Suprapubic skin (tissue), 4 donors: ENCODE measurements at places on chromosomes 3 and 15.

DNA sequence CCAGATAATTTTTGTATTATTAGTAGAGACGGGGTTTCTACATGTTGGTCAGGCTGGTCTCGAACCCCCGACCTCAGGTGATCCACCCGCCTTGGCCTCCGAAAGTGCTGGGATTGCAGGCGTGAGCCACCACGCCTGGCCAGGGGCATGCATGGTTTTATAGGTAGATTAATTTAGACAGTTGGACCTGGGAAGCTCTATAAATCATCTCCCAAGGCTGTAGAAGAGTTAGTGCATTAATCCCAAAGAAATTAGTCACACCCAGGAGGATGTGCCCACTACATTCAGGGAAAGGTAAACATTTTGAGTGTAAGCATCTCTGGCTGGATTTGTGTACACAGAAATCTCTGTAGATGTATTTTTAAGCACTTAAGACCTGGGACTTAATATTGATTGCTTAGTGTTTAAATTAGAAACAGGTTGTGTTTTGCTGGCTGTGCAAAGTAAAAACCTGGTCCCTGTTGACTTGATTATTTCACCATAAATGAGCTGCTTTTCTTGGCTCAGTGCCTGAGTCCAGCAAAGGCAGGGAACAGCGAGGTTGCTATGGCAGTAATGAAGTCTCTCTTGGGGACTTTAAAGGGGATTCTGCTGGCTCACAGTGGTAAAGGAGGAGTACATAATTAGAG lies 19.2 kb downstream of the EXOSC7 start:
- no peak for DNase-seq

GRCh38 chr3:30122359-30122758 lies 484.0 kb upstream of the TGFBR2 start:
- no peak for DNase-seq

DNA sequence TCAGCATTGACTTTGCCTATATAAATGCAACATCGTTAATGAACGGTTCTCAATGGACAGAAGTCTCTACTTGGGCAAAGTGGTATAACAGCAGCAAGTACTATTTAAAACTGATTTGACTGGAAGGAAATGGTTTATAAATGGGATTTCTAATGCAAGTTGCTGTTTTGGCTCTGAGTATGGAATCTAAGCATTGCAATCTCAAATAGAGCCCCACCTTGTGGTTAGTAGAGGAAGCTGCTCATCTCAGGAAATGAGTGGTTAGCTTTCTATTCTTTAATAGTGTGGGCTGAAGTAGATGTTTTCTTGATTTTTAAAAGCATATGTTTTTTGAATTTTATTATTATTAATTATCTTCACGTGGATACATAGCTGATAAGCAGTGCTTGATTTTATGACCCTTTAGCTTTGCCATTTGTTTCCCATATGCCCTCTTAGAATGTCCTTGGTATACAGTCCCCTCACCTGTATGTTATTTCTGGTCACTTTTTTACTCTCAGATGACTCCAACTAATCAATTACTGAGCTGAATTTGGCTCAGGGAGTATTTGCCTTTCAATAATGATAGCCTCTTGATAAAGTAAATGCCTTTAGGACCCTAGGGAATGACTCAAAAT lies 67.1 kb downstream of the OXSM start:
- DNase-seq, result no peak

GRCh38 chr3:7876741-7877297 lies 624.8 kb upstream of the LMCD1 start:
- no peak for DNase-seq

- no peak for DNase-seq
Measured at GRCh38 chr3:183435661-183436060, 7.2 kb upstream of the MCF2L2 start.

GRCh38 chr3:88984832-88985231 lies 122.6 kb upstream of the EPHA3 start:
- DNase-seq, result no peak

GRCh38 chr15:79724804-79725203 lies 172.0 kb downstream of the MTHFS start:
- no peak for DNase-seq

DNA sequence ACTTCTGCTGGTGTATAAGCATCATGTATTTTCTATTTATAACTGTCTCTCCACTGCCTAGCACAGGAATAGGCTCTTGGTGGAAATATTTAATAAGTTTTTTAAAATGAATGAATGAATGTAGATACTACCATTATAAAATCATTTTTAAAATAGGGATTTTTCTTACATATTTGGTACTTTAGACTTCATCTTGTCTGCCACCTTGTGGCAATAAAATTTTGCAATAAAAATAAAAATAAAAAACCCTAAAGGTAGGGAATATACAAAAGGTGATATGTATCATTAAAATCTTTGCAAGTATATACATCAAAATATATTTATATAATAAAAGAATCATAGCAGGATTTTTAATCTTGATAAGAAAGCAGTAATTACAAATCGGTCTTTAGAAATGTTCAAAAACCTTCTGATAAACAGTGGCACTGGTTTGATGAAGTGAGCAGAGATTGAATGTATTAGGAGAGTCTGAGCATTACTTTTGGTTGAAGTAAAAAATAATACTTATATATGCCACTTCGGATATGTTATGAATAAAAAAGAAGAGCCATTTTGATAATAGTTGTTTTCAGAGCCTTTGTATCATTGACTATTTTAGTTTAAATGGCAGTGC lies 95.2 kb downstream of the SPATA16 start:
- no peak for DNase-seq

- no peak for DNase-seq
Measured at GRCh38 chr3:65246561-65246960, 558.8 kb upstream of the ADAMTS9 start.

DNA sequence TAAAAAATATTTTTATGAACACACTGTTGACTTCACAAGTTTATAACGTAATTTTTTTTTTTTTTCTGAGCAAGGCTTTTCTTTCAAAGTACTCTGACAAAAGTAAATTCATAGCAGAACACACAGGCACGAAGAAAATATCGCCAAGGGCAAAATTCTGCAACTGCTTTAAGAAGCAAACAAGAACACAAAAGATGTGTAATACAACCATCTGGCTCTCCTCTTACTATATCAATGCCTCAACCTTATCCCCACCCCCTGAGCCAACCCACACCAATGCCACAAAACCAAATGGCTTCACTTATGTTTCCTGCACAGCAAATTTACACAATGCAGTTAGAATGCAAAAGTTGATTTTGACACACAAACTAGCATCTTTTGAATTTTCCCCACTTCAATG lies 274.2 kb downstream of the FOXP1 start:
- no peak for DNase-seq

DNA sequence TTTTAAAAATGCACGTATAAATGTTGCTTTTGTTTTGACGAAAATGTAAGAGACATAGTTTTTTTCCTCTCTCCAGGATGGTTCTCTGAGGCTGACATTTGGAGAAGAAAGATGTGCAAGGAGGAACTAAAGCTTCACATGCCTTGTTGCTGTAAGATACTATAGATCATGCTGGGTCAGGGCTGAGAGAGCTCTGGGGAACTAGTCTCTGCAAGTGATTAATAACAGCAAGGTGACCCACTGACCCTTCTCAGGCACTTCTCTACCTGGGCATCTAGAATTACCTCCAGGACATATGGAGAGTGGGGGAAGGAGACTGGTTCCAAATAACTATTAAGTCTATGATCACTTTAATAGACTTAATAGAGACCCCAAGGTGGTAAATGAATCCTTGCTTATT lies 246.0 kb downstream of the KBTBD8 start:
- no peak for DNase-seq

- no peak for DNase-seq
Measured at GRCh38 chr15:31502541-31503229, 176.1 kb downstream of the KLF13 start.

- DNase-seq, result no peak
Measured at GRCh38 chr3:140848666-140849065, 93.0 kb upstream of the SLC25A36 start.

- no peak for DNase-seq
Measured at GRCh38 chr3:175193815-175194518, 334.8 kb downstream of the NAALADL2 start.
